ENCODE measurements at places on chromosomes 6 and 20.

DNA sequence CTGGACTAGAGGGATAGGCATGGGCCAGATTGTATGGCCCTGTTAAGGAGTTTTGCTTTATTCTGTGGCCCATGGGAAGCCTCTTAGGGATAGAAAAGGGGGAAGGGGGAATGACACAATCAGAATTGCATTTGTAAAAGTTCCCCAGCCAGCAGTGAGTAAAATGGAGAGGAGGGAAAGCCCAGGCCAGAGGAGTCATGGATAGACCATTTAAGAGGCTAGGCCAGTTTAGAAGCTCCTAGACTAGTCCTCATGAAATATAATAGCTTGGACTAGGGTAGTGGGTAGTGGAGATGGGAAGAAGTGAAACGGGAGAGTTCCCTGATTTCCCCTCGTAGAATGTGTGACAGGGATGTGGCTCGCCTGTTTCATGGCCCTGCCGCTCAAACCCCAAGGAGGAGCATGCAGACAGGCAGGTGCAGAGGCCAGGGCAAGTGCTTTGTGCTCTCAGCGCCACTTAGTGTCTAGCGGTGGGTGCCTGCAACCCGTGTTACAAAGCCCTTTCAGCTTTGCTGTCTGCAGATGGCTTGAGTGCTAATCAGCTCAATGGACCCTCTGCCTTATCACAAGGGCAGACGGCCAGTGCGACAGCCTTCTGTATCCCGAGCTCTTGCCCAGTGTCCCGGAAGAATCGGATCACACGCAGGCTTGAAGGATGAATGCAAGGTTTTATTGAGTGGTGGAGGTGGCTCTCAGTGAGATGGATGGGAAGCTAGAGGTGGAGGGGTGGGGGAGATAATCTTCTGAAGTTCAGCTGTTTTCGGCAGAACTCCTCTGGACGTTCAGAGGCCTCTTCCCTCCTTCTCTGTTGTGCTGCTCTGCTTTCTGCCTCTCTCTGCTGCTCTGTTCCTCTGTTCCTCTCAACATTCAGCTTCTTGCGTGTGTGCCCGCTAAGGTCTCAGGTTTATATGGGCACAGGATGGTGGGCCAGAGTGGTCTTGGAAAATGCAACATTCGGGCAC, 141.1 kb downstream of the CEP57L1 start:
- no peak for DNase-seq

- no peak for DNase-seq
Observed at GRCh38 chr6:105317607-105318533, 85.0 kb downstream of the PREP start.

GRCh38 chr6:139109558-139109957, 25.3 kb upstream of the HECA start:
- DNase-seq, result no peak

- no peak for DNase-seq
Observed at GRCh38 chr6:46741482-46741881, 5.3 kb upstream of the ANKRD66 start.

DNA sequence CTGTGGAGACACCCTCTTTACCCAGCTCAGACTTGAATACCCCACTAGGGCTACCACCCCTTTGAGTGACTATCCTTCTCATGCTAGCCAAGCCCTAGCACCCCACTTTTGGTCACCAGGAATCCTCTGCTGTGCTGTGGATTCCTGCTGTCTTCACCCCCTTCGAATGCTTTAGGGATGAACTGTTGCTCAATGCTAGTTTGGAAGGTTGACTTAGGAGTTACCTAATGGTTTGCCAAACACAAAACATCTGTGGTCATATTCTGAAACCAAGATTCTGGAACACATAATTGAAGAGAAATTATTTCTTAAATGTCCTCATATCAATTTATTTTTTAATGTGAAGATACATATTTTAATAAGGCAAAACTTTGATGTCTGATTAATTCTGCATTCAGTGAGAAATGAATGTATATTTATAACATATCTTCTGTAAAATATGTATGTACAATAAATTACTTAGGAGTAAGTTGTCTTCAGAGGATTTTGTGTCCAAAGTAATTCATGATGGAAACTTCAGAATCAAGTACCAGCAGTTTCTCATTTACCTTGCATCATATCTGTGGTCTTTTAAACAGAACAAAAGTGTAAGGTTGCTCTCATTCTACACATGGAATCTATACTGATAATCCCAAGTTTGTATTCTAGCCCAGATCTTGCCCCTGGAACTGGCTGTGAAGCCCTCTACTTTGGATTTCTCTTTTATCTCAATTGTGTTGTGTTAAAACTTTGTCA, 46.9 kb downstream of the TMEM200A start:
- peak; percentile 49 for DNase-seq

GRCh38 chr20:63708301-63709148, 686 bp downstream of the ZGPAT start:
- DNase-seq, result no peak

GRCh38 chr6:28565823-28566526, 40.3 kb downstream of the GPX5 start:
- DNase-seq, result no peak

DNA sequence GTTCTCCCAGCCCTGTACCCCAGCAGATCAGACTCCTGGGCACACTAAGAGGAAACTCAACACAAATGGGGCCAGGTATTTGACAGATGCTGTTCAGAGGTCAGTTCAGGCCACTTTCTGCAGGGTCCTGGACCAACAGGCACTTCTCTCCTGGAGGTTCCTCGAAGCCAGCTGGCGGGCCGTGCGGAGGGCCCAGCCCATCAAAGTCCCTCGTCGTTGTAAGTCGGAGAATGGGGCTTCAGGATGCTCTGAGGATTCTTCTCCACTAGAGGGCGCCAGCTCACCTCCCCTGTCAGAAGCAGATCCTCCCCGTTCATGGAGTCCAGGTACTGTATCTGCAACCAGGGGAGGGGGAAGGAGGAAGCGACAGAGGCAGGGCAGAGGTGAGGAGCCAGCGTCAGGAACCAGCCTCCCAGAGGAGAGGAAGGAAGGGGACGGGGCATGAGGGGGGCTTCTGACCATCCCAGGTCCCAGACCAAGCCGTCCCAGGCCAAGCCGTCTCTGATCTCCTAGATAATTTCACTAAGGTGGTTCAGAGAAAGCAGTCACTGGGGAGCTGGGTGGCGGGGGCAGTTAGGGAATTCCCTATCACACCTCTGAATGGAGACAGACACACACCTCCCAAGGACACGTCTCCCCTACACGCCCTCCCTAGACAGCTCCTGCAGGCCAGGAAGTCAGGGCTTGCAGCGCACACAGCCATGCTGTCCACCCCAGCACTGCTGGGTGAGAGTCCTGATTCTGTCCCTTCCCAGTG, 11.7 kb upstream of the FAM83C start:
- DNase-seq, result peak; percentile 52

DNA sequence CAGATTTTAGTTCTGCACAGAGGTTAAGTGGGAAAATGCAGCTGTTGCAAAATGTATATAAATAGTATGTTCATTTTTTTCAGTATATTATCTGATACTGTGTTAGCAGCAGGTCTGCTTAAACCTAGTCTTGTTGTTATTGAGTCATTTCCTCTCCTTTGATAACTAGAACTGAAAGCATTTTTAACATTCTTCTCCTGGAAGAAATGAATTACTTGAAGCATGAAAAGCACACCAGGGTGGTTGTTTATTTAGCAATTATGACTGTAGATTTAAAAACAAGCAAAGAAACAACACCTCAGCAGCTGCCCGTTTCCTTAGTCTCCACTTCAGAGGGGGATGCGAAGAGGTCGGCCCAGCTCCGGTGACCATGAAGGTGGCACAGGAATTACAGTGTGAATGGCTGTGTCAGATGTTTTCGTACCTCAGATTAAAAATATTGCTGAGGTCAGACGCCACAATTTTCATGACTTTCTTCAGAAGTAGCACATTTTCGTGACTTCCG, 53.5 kb downstream of the GOPC start:
- no peak for DNase-seq
